ENCODE measurements at places on chromosomes 5 and 9.
A peak's percentile ranks its signal among the peaks of the same experiment; 100 is the strongest.

DNA sequence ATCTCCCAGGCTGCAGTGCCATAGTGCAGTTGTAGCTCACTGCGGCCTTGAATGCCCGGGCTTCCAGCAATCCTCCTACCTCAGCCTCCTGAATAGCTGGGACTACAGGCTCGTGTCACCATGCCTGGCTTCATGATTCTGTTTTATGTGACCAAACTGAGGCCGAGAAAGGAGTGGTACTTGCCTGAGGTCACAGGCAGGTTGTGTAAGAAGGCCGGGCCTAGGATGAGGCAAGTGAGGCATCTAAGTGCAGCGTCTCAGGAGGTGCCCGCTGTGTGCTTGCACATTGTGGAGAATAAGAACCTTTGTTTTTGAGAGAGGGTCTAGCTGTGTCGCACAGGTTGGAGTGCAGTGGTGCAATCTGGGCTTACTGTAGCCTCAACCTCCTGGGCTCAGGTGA lies 2.1 kb upstream of the NDST1 start:
- H3K27ac ChIP-seq: no peak overlapping the region
- H3K27me3 ChIP-seq: no peaks in the 10 kb centered on the region
- no peak overlapping the region for H3K4me3 ChIP-seq
- no peaks in the 10 kb centered on the region for H3K36me3 ChIP-seq

GRCh38 chr9:116278326-116278725 lies 124.7 kb downstream of the PAPPA start:
- H3K4me1 ChIP-seq: no peaks in the 10 kb centered on the region
- no peak overlapping the region for H3K4me3 ChIP-seq
- H3K27ac ChIP-seq: no peak overlapping the region
- DNase-seq: no peak
- no peaks in the 10 kb centered on the region for H3K36me3 ChIP-seq
- no peaks in the 10 kb centered on the region for H3K27me3 ChIP-seq

DNA sequence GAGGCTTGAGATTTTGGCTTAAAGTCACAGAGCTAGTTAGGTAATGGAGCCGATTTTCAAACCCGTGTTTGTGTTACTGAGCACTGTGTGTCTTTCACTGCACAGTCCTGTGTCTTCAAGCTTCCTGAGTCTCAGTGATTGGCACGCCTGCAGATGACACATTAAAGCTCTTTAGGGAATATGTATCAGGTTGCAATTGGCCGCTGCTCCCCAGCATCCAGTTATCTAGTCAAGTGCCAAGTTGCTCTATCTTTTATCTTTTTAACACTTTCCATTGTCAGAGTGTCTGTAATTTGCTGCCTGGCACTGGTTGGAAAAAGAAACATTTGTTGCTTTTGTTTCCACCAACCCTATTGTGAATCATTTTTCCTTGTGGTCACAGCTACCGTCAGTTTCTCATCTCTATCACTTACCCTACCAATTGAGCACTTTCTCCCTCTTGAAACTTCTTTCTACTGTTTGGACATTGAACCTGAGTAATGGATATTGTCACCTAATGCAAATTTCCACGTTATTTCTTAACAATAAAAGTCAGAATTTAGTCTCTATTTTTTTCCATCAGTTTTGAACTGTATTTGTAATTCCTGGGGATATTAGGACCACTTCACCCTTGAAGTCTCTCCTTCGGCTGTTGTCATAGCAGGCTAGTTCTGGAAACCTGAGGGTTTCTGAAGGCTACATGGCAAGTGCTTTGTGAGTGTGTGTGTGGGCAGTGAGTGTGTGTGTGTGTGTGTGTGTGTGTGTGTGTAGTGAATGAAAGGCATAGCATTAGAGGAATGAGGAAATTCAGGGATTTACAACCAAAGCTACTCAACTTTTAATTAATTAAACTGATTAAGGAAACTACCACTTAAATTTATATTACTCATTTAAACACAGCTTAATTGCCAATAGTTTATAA lies 274.3 kb downstream of the ISL1 start:
- no peak overlapping the region for H3K4me3 ChIP-seq
- no peaks in the 10 kb centered on the region for H3K4me1 ChIP-seq
- no peaks in the 10 kb centered on the region for H3K36me3 ChIP-seq
- no peak for DNase-seq
- no peaks in the 10 kb centered on the region for H3K27me3 ChIP-seq

DNA sequence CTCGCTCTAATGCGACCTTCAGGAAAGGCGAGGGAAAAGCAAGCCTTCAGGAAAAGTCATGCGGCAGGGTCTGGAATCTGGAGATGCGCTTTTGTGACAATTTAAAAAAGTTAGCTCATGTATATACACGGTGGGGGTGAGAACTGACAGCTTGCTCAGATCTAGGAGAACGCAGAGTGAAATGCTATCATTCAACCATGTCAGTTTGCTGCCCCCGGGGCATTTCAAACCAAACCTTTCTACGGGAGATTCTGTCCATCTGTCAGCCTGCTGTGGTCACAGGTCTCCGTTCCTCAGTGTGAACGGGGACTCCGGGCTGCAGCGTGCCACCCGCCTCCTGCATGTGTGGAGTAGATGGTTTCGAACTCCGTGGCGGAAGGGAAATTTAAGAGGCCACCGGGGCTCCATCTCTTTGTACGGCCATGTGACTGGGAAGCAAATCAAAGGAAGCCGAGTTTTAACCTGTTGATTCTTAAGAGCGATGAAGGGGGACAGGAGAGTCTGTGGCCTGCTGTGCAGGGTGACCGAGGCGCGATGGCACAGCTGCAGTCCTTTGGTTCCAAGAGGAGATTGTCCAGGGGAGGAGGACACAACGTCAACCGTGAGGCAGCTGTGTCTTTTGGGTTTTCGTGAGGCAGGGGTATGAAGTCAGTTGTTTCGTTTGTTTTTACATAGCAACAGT lies 45.9 kb downstream of the OTULIN start:
- H3K27ac ChIP-seq: peak overlapping the region; percentile 77
- DNase-seq: no peak
- H3K27me3 ChIP-seq: no peaks in the 10 kb centered on the region
- H3K4me3 ChIP-seq: no peak overlapping the region
- H3K36me3 ChIP-seq: peaks cover 86% of the 10 kb centered on the region

- DNase-seq: no peak
- H3K4me3 ChIP-seq: no peak overlapping the region
- H3K36me3 ChIP-seq: no peaks in the 10 kb centered on the region
- H3K27ac ChIP-seq: peak overlapping the region; percentile 50
- H3K27me3 ChIP-seq: peaks cover 6% of the 10 kb centered on the region
Observed at GRCh38 chr9:134386951-134387831, 60.9 kb downstream of the RXRA start.

- peaks cover 5% of the 10 kb centered on the region for H3K4me1 ChIP-seq
- H3K36me3 ChIP-seq: no peaks in the 10 kb centered on the region
- no peak overlapping the region for H3K27ac ChIP-seq
- DNase-seq: no peak
Observed at GRCh38 chr9:37963936-37964739, 60.2 kb upstream of the SLC25A51 start.

DNA sequence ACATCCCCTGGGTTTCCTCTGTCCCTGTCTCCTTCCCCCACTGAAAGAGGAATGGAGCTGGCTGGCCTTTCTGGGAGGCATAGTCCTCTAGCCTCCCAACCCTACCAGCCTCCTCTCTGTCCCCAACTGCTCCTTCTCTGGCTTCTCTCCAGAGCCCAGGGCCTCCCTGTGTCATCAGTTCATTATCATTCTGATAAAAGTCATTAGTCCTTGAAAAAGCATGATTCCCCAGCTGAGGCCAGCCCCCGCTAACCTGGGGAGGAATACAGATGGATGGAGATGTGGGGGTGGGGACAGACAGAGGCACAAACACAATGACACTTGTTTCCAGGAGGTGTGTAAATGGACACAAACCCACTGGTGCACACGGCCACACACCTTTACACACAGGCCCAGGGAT lies 73.6 kb upstream of the HSPA9 start:
- peaks cover 93% of the 10 kb centered on the region for H3K27me3 ChIP-seq
- no peak overlapping the region for H3K27ac ChIP-seq

DNA sequence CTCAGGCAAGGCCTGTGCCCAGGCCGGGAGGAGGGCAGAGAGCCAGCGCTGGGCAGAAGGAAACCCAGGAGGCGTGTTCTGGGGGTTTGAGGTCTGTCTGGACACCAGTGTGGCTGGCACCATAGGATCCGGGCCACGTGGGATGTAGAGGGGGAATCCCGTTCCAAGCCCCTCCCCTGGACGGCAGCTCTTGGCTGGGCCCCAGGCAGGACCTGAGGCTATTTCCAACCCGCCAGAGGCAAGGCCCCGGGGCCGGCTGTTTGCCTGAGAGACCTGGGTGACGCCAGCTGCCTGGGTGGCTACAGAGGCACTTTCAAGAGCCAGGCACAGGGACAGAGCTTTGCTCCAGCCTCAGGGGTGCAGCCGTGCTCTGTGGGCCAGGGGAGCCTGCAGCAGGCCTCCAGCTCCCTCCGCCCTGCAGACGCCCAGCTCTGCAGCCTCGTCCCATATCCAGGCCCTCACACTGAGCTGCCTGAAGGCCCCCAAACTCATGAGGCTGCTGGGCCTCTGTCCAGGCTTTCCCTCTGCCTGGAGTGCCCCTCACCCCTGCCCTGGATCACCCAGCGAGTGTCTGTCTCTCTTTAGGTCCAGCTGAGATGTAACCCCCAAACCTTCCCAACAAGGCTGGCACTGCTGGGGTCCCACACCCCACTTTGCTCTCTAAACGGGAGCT lies 56.6 kb upstream of the EGFL7 start:
- peaks cover 7% of the 10 kb centered on the region for H3K27me3 ChIP-seq
- no peak overlapping the region for H3K4me3 ChIP-seq
- no peak for DNase-seq
- no peaks in the 10 kb centered on the region for H3K36me3 ChIP-seq

DNA sequence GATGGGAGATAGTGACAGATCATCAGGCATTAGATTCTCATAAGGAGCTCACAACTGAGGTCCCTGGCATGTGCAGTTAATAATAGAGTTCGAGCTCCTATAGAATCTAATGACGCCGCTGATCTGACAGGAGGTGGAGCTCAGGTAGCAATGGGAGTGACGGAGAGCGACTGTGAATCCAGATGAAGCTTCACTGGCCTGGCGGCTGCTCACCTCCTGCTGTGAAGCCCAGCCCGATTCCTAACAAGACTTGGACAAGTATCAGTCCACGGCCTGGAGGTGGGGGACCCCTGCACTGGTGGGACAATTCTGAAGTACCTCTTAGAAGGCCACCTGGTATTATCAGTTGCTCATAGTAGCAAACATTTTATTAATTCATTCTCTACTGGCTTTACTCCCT lies 377.9 kb upstream of the ITGA1 start:
- no peaks in the 10 kb centered on the region for H3K4me1 ChIP-seq
- no peak overlapping the region for H3K27ac ChIP-seq
- DNase-seq: no peak

- H3K36me3 ChIP-seq: no peaks in the 10 kb centered on the region
- H3K4me3 ChIP-seq: no peak overlapping the region
- H3K27me3 ChIP-seq: no peaks in the 10 kb centered on the region
- no peaks in the 10 kb centered on the region for H3K4me1 ChIP-seq
- no peak for DNase-seq
Observed at GRCh38 chr5:126004636-126005035, 418.6 kb upstream of the GRAMD2B start.

- H3K4me1 ChIP-seq: peaks cover 24% of the 10 kb centered on the region
- H3K36me3 ChIP-seq: no peaks in the 10 kb centered on the region
- peak overlapping the region; percentile 57 for H3K27ac ChIP-seq
- peak; percentile 58 for DNase-seq
- H3K27me3 ChIP-seq: peaks cover 8% of the 10 kb centered on the region
- peak overlapping the region; percentile 62 for H3K4me3 ChIP-seq
Observed at GRCh38 chr5:180090098-180090768, 18.7 kb upstream of the RNF130 start.

DNA sequence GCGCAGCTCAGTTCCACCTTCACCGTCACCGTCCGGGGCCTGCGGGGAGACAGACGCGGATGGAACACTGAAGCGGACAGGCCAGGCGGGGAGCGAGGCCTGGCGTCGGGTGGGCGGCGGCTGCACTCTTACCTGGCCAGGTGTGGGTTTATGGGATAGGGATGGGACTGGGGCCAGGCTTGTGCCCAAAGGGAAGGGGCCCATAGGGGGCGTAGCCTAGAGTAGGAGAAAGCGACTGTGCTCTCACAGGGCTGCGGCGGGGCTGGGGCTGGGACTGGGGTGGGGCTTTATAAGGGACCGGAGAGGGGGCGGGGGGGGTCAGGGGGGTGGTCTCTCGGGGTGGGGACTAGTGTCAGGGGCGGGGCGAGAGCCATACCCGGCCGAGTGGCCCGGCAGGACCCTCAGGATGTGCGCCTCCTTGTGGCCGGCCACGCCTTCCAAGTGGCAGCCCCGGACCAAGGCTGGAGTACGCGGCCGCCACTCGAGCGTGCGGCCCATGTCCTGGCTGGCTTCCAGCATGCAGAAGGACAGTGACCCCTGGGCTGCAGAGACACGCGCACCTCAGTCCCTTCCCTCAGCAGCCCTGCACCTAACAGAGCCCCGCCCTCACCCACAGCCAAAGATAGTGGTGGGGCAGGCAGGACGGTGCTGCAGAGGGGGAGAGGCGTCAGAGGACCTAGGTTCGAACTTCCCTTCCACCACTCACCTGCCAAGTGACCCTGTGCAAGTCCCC lies 22.8 kb downstream of the FPGS start:
- H3K4me3 ChIP-seq: no peak overlapping the region
- H3K36me3 ChIP-seq: peaks cover 3% of the 10 kb centered on the region
- H3K4me1 ChIP-seq: no peaks in the 10 kb centered on the region
- no peak overlapping the region for H3K27ac ChIP-seq

- no peak overlapping the region for H3K27ac ChIP-seq
- DNase-seq: no peak
- peaks cover 12% of the 10 kb centered on the region for H3K36me3 ChIP-seq
- H3K27me3 ChIP-seq: no peaks in the 10 kb centered on the region
Observed at GRCh38 chr5:56917534-56917933, 8.1 kb downstream of the SETD9 start.

GRCh38 chr5:117497601-117498000 lies 923.0 kb upstream of the SEMA6A start:
- no peak overlapping the region for H3K4me3 ChIP-seq
- DNase-seq: no peak
- H3K4me1 ChIP-seq: no peaks in the 10 kb centered on the region
- H3K36me3 ChIP-seq: no peaks in the 10 kb centered on the region

- H3K4me1 ChIP-seq: no peaks in the 10 kb centered on the region
- no peak overlapping the region for H3K27ac ChIP-seq
- H3K4me3 ChIP-seq: no peak overlapping the region
- H3K36me3 ChIP-seq: no peaks in the 10 kb centered on the region
- no peak for DNase-seq
Observed at GRCh38 chr9:74534841-74535240, 37.7 kb downstream of the RORB start.

DNA sequence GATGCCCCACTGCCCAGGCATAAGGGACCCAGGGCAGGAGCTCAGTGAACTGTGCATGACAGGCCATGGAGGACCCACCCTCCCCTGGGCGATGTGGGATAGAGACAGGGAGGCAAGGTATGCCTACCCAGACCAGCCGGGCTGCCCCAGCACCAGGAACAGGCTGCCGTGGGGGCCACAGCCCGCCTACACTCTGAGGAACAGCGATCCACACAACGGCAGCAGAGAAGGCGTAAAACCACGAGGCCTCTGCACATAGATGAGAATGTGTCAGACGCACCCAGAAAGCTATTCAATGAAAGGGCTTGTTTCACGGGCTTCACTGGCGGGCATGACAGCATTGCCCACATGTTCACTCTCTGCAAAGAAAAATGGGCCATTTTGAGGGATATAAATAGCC lies 49.5 kb downstream of the SEMA4D start:
- peaks cover 94% of the 10 kb centered on the region for H3K4me1 ChIP-seq
- no peak for DNase-seq
- no peaks in the 10 kb centered on the region for H3K27me3 ChIP-seq
- peaks cover 72% of the 10 kb centered on the region for H3K36me3 ChIP-seq

Data from activated CD4-positive, alpha-beta T cell treated with anti-CD3 and anti-CD28 coated beads, Interleukin-2, amount 10 ng/mL, durations not matched to agents 7 days and 5 days (primary cell).